ENCODE measurements at places on chromosomes 2 and 18.

- DNase-seq = no peak
Observed at GRCh38 chr2:58266211-58266610, 25.1 kb upstream of the FANCL start.

DNA sequence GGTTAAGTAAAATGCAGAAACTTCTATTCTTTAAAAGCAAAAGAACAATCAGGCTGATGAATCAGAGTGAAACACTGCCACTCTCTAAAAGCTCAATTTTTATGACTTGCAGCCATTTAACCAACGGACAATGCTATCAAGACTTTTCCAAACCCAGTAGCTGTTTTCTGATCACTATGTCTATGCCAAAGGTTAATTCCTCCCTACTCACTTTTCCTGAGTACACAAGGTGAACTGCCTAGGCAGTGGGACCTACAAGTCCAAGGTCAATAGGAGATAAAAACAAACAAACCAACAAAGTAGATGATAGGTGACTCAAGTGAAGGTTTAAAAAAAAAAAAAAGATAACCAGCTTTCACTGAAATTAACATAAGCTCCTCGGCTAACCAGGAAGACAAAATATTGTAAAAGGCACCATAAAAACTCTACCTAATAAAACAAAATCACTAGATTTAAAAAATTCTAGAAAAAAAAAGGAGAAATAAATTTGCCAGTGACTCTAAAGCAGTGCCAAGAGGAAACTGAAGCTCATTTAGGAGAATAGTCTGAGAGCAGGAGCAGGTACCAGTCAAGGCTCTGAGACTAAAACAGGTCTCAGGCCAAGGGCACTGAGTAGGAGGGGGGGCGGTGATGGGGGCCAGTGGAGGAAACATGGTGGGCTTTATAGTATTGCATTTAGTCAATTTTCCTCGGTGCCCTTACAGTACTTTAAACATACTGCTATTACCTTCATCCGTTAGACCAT, 134.1 kb upstream of the DLGAP1 start:
- no peak for DNase-seq

- DNase-seq = no peak
Observed at GRCh38 chr2:168179592-168179991, 67.8 kb downstream of the STK39 start.

- DNase-seq = no peak
Observed at GRCh38 chr18:46663539-46663938, 6.5 kb upstream of the LOXHD1 start.

- DNase-seq = no peak
Observed at GRCh38 chr18:79611040-79611681, 68.4 kb upstream of the CTDP1 start.

GRCh38 chr18:44838971-44839666, 158.4 kb downstream of the SETBP1 start:
- no peak for DNase-seq

DNA sequence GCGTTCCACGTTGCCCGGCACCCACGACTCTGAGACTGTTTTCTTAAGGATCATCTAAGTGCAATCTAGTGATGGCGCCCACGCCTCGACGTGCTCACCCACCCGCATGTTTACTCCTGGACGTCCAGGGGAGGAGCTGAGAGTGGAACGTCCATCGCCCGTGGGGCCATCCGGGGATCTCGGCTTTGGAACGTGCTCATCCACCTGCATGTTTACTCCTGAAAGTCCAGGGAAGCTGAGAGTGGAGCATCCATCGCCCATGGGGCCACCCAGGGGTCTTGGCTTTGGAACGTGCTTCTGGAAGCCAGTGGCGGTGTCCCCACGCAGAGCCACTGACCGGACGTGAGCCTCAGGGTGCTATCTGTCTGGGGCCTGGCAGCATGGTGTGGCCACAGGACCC, 45.6 kb upstream of the SALL3 start:
- no peak for DNase-seq

DNA sequence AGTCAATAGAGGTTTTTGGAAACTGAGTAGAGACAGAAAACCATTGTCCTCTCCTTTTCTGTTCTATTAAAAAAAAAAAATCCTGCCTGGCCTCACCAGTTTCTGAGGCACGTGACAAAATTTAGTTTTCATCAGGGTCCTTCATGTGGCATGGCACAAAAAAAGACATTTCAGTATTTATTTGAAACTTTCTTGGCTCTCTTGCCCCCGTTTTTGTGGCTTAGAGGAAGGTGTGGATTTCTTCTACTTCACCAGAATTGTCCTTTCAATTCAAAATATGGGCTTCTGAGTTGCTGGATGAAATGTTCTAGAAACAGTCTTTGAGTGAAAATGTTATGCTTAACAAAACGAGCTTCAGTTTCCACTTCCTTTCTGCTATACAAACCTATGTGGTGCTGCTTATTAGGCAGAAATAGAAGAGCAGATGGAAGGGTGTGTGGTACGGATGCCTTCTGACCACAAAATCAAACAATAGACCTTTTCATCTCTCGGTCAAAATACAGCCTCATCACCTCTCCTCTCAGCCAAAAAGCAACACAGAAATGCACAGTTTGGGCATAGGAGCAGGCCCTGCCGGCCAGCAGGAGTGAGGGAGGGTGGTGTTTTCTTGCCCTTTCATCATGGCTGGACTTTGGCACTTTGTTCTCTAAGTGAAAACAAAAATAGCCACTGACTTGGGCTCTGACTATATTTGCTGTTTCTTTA, 89.2 kb downstream of the SH3RF3 start:
- DNase-seq = no peak

DNA sequence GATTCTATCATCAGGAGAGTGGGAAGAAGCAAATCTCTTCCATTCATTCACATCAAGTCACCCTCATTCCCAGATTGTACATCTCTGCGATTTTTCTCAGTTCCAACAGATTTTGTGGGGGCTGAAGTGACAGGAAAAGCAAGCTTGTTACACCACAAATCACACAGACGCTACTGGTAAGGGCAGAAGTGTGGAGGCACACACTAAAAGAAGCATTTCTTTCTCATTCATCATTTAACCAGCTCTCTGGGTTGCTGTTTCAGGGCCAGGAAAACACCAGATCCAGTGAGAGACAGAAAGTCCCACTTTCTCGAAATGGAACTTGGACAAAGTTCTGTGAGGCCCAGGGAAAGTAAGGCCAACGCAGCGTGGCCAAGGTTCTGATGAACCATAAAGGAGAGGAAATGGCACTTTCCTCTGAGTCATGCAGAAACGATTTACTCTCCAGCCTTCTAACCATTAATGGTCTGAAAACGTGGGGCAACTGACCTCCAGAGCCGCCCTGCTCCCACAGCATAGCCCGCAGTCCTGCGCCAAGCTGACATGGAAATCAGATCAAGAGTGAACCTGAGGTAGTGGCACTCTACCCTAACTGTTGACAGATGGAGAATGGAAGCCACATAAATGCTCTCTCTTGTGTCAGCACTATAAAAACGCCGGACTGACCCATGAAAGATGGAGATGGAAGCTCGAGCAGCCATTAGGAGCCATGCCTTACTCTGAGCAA, 191.0 kb downstream of the C1D start:
- DNase-seq = no peak

DNA sequence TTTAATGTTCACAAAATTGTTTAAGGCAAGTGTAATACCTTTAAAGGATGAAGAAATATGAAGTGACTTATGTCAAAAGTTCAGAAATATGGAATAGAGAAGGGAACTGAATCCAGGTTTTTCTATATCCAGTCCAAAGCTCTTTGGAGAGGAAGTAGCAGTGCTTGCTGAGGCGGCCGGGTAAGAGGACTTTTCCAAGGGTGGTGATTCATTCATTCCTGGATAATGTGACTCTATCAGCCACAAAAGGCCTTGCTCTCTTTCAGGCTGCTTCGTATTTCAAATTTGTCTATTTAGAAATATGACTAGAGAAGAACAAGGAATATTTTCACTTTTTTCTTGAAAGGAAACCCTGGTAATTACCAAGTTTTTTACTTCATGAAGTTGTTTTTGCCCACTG, 830.1 kb upstream of the ZEB2 start:
- DNase-seq = no peak

DNA sequence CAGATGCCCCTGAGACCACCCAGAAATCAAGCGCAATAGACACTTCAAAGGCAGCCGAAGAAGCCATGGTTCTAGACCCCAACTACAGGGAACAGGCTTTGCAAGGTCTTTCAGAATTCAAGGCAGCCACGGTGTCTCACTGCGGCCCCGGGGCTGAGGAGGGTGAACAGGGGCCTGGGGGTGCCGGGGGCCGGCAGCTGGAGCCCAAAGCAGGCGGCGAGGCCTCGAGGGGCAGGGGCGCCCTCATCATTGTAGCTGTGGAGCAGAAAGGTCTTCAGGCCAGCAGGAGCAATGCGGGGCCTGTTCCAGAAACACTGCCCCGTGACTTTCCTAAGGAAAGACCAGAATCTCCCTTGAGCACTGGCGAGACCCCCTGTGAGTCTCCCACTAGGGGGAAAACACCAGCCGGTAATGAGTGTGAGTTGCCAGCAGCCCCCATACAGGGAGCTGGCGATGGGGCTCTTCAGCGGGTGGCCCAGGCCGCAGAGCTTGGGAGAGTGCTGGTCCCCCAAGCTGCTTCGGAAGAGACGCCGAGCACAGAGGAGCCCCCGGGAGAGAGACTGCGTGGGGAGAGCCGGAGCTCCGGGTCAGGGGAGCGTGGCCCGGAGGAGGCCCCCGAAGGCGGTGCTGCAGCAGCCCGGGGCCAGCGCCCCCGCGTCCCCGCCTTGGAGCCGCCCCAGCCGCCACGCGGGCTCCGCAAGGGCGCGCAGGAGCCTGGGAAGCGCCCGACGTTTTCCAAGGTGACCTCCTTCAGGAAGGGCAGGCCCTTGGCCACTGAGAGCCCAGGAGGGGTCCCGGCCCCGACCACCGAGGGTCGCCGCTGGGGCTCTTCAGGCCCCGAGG, 79.1 kb downstream of the ARHGEF4 start:
- no peak for DNase-seq

All from 8988T (cell line).